Type B pancreatic cell (in vitro differentiated cells): ENCODE measurements at places on chromosomes 1 and 21.

DNA sequence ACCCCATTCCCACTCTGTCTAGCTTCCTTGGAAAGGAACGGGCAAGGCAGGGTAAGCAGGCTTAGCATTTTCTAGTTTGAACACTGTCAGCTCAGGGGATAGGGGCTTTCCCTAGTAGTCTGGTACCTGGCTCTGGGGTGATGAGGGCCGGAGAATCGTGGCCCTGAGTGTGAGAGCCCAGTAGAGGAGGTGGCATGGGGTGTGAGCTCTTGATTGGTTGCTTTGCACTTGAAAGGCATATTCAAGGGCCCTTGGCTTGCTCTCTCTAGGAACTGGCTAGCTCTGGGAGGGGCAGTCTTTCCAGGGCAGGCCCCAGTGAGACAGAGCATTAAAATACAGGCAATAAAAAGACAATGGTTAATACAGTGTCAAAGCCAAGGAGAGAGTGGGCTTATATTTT is 10.8 kb upstream of the EXTL1 start:
- DNase-seq: no peak
- H3K4me1 ChIP-seq: peaks cover 5% of the 10 kb centered on the region
- H3K27me3 ChIP-seq: no peaks in the 10 kb centered on the region
- no peak overlapping the region for H3K4me3 ChIP-seq
- H3K36me3 ChIP-seq: no peaks in the 10 kb centered on the region

DNA sequence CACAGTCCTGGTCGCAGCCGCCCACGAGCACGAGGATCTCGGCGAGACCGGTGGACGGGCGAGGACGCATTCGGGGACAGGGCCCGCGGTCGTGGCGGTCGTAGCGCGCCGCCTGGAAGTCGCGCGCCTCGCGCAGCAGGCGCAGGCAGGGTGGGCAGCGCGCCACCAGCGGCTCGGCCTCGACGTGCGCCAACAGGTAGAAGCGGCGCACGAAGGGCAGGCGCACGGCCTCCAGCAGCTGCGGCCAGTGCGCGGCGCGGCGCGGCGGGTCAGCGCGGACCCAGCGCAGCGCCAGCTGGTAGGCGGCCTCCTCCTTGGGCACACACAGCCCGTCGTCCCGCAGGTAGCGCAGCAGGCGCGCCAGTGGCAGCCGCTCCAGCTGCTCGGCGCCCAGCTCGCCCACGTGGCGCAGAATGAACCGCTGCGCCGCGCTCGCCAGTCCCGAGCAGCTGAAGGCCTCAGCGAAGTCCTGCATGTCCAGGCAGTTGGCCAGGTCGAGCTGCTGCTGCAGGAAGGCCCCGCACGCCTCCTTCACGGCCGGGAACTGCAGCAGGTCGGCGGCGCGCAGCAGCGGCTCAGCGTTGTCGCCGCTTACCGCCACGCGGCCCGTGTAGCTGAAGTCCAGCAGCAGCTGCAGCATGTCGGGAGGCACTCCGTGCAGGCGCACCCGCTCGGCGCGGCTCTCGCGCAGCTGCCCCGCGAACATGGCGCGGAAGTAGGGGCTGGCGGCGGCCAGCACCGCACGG is 573 bp downstream of the KLHL21 start:
- no peak for DNase-seq
- H3K4me3 ChIP-seq: peak overlapping the region; percentile 94
- H3K4me1 ChIP-seq: peaks cover 19% of the 10 kb centered on the region
- H3K27ac ChIP-seq: peak overlapping the region; percentile 72
- H3K36me3 ChIP-seq: no peaks in the 10 kb centered on the region
- peaks cover 8% of the 10 kb centered on the region for H3K27me3 ChIP-seq

GRCh38 chr1:6360517-6361070 is 33.0 kb downstream of the ACOT7 start:
- peak overlapping the region; percentile 34 for H3K4me3 ChIP-seq
- no peak for DNase-seq
- H3K36me3 ChIP-seq: peaks cover 5% of the 10 kb centered on the region
- H3K4me1 ChIP-seq: peaks cover 21% of the 10 kb centered on the region
- no peaks in the 10 kb centered on the region for H3K27me3 ChIP-seq

GRCh38 chr1:33373606-33374005 is 52.7 kb upstream of the A3GALT2 start:
- H3K27ac ChIP-seq: peak overlapping the region; percentile 20
- no peak for DNase-seq
- no peak overlapping the region for H3K4me3 ChIP-seq
- H3K27me3 ChIP-seq: no peaks in the 10 kb centered on the region

DNA sequence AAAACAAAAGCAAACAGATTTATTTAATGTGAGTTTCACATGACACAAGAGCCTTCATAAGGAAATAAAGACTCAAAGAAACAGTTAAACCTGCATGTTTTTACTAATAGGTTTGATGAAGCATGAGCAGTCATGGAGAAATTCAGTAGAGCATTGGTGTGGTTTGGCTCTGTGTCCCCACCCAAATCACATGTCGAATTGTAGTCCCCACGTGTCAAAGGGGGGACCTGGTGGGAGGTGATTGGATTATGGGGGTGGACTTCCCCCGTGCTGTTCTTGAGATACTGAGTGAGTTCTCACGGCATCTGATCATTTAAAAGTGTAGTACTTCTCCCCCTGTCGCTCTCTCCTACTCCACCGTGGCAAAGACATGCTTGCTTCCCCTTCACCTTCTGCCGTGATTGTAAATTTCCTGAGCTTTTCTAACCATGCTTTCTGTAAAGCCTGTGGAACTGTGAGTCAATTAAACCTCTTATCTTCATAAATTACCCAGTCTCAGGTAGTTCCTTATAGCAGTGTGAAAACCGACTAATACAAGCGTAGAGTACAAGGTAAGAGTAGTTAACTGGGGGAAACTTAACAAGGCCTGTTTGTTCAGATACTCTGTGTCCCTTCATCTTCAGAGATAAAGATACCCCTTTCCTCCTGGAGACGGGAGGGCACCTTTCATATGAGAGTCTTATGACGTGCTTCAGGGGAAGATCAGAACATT is 354.8 kb downstream of the SIPA1L2 start:
- no peaks in the 10 kb centered on the region for H3K36me3 ChIP-seq
- peaks cover 4% of the 10 kb centered on the region for H3K4me1 ChIP-seq
- no peak overlapping the region for H3K4me3 ChIP-seq
- no peak overlapping the region for H3K27ac ChIP-seq

DNA sequence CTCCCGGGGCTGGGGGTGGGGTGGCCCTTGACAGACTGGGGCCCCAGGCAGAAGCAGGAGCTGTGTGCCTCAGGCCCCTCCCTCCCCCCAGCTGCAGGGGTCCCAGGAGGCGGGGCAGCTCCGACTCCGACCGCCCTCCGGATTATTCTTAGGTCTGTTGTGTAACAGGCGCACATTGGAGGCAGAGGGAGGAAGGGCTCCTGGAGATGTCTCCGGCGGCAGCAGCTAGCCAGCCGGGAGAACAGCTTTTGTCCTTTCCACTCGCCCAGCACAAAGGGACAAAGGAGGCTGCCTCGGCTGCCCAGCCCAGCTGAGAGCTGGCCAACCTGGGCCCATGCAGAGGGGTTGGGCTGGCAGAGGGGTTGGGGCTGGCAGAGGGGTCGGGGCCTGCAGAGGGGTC is 29.7 kb upstream of the PLCH2 start:
- no peak overlapping the region for H3K27ac ChIP-seq
- no peak for DNase-seq
- no peaks in the 10 kb centered on the region for H3K36me3 ChIP-seq
- H3K4me1 ChIP-seq: peaks cover 4% of the 10 kb centered on the region

- peaks cover 4% of the 10 kb centered on the region for H3K27me3 ChIP-seq
- peak overlapping the region; percentile 76 for H3K27ac ChIP-seq
- no peak overlapping the region for H3K4me3 ChIP-seq
- H3K36me3 ChIP-seq: no peaks in the 10 kb centered on the region
- peak; percentile 80 for DNase-seq
Observed at GRCh38 chr1:201530741-201531531, 8.0 kb upstream of the NAV1 start.

DNA sequence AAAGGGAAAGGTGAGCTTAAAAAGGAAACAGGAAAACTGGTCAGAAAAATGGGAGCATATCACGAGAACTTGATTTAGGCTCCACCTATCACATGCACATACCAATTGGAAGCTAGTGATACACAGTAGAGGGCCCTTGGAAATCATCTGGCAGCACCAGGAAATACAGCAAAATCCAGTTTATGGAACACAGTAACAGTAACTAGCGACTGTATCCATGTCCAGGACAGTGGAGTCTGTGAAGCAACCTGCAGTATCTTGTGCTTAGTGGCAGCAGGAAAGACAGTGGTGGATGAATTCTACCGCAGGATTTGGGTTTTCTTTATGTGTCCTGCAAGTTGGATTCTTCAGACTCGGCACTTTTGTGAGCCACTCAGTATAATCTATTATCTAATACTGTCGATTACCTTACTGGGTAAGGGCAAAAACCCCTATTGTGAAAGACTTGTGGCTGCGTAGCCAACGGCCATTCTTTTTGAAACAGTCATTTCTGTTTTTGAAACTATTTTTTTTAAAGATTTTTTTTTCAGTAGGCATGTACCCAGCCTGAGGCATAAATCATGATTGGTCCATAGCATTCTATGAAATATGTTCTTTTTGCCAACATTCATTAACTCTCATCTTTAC is 1.6 kb upstream of the KDM4A start:
- peaks cover 16% of the 10 kb centered on the region for H3K4me1 ChIP-seq
- H3K27ac ChIP-seq: peak overlapping the region; percentile 95
- H3K36me3 ChIP-seq: peaks cover 4% of the 10 kb centered on the region
- peaks cover 9% of the 10 kb centered on the region for H3K27me3 ChIP-seq
